ENCODE measurements at places on chromosomes 7 and 10. TPM values are rescaled to one million over a fixed set of nuclear protein-coding genes. Genes with fewer than 3 reads are reported as not detected.

- no peak for DNase-seq
Measured at GRCh38 chr10:62577076-62577475, 202.9 kb downstream of the ZNF365 start.

Gene MRPS24
- 104 TPM for polyA plus RNA-seq

Gene DRGX
- not detected for polyA plus RNA-seq

Gene NKX1-2
- 0.89 TPM for polyA plus RNA-seq

Gene PNLIPRP1
- not detected for polyA plus RNA-seq

GRCh38 chr10:132632851-132633684 lies 95.5 kb downstream of the INPP5A start:
- DNase-seq = no peak

Gene CCDC172
- not detected for polyA plus RNA-seq

Gene DEPP1
- 0.90 TPM for polyA plus RNA-seq

Gene GIMAP8
- 0.26 TPM for polyA plus RNA-seq

- no peak for DNase-seq
Measured at GRCh38 chr10:119131512-119132240, 27.8 kb downstream of the DENND10 start.

GRCh38 chr7:81780914-81781693 lies 11.3 kb upstream of the HGF start:
- DNase-seq = no peak

DNA sequence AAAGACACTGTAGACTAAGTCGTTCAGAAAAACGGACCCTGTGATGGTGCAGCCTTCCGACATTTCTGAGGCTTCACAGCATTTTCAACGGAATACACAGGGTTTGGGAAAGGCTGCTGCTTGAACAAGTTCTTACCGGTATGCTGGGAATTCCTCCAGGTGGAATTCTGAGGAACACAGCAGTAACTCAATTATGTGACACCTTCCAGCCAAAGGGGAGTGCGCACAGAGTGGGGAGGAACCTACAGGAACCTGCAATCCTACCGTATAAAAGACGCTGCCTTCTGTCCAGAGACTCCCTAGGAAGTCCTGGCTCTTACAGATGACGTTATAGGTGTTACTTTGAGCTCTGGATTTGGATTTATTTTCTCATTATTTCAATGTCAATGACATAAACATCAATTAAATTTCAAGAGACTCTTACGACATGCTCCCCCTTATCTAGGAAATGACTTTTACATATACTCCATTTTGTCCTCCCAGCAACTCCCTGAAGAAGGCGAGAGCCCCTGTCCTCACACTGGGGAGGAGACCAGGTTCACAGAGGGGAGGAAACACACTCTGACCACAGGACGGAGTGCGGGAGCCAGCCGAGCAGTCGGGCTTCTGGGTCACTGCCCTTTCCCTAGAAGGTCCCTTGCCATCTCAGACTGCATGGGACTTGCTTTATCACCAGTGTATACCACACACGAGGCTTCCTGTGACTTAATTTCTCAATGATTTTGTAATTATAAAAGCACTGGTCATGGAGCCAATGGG lies 27.9 kb downstream of the VIPR2 start:
- no peak for DNase-seq

DNA sequence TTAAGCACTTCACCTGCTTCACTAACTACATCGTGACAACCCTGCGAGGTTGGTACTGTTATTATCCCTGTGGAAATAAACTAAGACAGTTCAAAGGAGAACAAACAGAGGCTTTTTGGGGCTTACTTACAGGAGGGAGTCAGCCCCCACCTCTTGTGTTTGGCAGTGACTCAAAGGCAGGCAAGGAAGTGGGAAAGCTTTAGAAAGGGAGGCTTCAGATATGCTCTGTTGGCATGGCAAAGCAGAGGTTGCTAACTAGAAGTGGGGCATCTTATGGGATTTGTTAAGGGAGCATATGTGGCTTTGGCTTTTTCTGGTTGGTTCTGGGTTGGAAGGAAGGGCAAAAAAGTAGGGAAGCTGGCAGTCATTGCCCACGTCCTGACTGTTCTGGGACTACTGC lies 84.8 kb upstream of the AOAH start:
- no peak for DNase-seq

DNA sequence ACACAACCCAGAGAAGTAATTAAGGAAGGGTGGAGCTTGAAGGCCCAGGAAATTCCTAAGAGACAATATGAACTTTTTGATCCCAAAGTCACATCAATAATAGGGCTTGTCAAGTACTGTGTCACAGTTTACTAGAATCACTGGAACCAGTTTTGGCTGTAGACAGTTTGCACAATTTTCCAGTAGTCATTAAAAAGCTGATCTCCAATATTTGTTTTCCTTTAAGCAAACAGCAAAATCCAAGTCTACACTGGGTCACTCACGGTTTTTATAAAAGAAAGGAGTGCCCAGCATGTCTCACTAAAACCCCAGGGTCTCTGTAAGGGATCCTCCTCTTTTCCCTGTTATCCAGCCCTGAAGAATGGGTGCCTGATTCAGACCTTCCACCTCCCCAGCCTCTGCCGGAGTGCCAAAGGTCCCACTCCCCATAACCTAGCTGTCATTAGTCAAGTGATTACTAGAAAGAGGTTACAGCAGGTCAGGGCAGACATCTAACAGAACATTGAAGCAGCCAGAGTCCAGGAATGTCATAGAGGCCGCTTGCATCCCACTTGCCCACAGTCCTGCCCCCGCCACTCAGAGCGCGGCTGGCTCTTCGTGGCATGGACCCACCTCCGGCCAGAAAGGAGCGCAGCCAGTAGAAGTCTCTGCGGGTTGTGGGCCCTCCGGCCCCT lies 552 bp downstream of the SLC25A16 start:
- no peak for DNase-seq

Gene BTBD16
- 3.3 TPM for polyA plus RNA-seq

GRCh38 chr7:25628446-25628845 lies 400.2 kb upstream of the NPVF start:
- no peak for DNase-seq

Gene HOXA5
- 7.1 TPM for polyA plus RNA-seq

Gene C10orf105
- not detected for polyA plus RNA-seq

Gene DCLRE1A
- polyA plus RNA-seq = 4.8 TPM

DNA sequence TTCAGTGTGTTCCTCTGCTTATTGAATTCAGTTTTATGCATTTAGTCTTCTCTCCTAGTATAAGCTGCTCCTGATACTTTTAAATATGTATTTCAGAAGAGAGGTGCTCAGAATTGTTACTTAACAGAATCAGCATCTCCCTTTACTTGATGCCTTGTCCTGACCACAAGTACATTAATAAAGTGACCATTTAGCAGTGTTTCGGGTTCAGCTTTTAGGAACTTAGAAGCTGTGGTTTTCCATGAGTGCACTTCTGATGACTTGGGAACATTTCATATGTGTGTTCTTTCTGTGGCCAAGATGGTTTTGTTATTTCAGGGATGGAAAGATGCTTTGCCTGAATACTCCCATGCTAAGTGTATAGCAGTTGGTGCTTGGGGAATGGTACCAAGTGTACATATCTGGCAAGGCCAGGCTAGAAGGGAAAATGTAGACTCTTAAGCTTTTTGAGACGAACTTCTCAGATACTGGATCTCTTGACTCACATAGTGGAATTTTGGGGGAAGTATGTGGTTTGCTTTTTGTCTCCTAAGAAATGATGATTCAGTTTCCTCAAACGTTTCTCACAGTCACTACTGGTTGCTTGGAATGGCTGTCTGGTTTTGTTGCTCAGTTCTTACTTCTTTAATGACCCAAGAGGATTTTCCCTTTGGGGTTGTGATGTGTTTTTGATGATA lies 17.2 kb downstream of the SGPL1 start:
- no peak for DNase-seq

DNA sequence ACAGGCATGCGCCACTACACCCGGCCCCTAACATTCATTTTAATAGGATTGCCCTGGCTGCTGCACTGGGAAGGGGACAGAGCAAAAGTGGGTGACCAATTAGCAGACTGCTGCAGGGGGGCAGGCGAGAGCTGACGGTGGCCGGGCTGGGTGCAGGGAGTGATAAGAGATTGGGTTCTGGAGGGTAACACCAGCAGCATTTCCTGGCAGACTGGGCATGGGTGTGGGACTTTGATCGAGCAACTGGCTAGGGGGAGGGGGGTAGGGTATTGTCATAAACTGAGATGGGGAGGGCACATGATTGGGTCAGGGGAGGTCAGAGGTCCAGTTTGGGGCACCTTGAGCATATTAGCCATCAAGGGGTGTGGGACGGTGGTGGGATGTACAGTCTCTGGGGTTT lies 20.2 kb upstream of the AMZ1 start:
- DNase-seq = no peak

All from keratinocyte (primary cell).